ENCODE measurements at places on chromosomes 12 and 14.
A peak's percentile ranks its signal among the peaks of the same experiment; 100 is the strongest.

DNA sequence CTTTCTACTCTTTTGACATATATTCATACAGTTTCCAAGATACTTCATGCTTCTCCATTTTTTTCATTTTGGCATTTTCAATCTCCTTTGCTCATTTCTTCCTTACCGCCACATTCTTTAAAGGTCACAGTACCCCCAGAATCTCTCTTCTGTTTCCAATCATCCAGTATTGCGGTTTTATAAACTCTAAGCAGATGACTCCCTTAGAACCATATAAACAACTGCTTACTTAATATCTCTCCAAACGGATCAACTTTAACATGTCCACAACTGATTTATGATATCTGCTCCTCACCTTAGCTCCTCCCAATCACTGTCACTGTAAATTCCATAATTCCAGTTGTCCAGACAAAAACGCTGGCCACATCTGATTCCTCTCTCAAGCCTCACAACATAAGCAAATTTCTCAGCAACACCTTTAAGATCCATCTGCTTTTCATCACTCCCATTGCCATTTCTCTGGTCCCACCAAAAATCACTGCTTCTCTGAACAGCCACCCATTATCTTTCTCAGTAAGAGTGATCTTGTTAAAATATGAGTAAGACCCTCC is 49.6 kb downstream of the HNRNPC start:
- no peak for DNase-seq

DNA sequence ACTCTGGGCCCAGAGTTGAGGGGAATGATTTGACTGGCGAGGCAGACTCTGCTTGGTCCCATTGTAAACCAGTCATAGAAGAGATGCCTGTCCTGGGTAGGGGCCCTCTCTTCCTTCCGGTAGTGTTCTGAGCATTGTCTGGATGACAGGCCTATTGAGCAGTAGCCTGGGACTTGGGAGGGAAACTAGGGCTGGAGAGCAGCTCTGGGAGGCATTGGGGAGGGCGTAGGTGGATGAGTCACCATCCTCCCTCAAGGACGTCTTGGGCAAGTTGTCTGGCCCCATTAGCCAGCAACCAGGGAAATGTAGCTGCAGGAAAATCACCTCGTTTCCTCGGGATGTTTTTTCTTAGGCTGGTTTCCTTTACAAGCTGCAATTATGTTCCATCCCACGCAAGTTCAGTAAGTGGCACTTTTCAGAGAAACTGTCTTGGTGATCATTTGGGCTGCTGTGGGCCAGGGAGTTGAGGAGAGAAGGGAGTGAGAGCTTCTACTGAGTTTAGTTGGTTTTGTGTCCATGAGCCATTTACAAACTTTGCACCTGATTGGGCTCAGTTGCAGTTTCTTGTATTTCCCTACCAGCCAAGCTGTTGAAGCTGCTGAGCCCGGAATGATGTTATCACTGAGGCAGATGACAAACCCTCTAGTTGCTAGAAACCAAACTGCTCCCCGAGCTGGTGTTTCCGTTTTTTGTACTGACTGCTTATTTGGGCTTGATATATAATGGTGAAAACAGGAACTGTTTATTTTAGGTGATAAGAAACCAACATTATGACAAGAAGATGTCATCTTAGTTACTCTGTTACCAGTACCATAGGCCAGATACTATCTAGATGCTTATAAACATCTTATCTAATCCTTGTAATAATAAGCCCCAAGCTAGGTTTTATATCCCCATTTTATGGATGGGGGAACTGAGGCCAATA is 147.6 kb downstream of the CHST11 start:
- peak; percentile 85 for DNase-seq

GRCh38 chr14:76217179-76217578 is 65.5 kb downstream of the GPATCH2L start:
- DNase-seq = no peak

DNA sequence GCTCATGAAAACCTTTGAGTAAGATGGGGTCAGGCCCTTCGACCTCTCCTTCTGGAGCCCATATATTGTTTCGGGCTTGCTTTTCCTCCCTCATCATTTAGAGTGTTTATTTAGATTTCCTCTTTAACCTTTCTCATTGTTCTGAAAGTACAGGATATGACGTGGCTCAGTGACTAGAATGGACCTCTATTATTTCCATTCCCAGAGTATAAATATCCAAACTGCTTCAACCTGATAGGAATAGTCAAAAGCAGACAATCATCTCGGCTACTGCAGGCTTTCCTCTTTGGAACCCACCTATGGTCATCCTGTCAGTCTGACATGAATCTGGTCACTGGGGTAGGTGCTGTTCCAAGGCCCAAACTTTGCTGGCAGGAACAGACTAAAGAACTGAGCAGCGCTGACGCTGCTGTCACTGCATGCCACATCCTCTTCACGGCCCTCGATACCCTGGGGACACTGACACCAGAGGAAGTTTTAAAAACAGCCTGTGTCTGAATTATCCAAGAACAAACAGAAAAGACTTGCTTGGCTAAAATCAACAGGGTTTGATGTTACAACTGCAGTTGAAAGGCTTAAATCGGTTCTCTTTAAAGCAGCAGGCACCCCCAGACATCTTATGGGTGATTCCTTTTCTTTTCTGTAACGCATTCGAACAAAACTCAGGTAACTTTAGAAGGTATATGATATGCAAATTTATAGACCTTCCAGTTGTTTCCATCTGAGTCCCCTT is 5.0 kb upstream of the DDX47 start:
- no peak for DNase-seq

DNA sequence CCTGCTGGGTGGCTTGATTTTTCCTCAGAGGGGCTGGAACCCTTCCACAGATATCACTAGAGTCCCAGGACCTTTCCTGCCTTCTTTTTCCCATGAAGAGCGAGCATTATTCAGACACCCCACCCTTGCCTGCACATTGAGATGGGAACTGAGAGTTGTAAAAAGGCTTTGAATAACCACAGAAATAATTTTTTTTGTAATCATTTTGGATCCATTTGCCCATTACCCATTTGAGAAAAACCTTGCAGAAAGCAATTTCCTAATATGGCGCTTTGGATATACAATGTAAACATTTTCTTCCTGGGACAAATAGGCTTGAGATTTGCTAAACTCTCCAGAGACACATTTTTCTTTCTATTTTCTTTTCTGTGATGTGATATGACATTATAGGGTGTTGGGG is 250.6 kb downstream of the MSRB3 start:
- DNase-seq = no peak

GRCh38 chr14:95364481-95365209 is 44.9 kb upstream of the CLMN start:
- no peak for DNase-seq

GRCh38 chr14:68780358-68781160 is 12.3 kb downstream of the ZFP36L1 start:
- DNase-seq = peak; percentile 91

DNA sequence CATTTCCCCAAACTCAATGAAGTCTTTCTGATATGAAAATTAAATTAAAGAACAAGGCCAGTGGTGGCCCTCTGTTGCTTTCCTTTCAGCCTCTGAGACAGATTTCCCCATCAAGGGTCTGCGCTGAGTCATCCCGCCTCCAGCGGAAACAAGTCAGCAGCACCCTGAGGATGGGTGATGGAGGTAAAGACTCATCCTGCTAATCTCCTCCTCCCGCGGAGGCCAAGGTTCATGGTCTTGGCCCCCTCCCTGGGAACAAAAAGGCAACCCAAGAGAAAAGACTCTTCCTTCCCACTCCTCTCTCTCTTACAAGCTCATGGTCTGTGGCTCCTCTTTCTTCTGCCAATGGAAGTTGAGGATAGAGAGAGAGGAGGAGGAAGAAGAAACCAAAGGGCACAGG is 9.0 kb upstream of the NUMB start:
- DNase-seq = no peak
